ENCODE measurements at places on chromosomes 1 and 21. TPM values are rescaled to one million over a fixed set of nuclear protein-coding genes. Genes with fewer than 3 reads are reported as not detected.

SPRR2A gene
- total RNA-seq, result not detected

SPRR3 gene
- not detected for total RNA-seq

CNR2 gene
- not detected for total RNA-seq

ALPL gene
- total RNA-seq, result 16.7 TPM

DNA sequence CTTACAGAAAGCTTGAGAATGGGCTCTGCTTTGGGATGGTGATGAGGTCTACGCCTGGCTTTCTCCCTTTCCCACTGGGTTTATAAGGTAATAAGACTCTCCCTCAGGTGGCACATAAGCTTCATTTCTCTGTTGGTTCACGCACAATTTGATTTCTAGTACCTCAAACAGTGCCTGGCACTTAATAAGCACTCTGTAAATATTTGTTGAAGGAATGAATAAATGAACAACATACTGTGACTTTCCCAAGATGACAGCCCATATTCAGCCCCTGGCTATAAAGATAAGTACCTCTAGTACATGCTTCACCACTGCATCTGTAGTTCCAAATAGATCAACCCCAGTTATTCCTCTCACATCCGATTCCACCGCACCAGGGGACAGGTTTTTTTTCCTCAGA, 17.8 kb downstream of the COPA start:
- H3K4me1 ChIP-seq, result peaks cover 16% of the 10 kb centered on the region
- H3K27ac ChIP-seq, result no peak overlapping the region
- no peak overlapping the region for H3K4me3 ChIP-seq
- no peak for DNase-seq

DNA sequence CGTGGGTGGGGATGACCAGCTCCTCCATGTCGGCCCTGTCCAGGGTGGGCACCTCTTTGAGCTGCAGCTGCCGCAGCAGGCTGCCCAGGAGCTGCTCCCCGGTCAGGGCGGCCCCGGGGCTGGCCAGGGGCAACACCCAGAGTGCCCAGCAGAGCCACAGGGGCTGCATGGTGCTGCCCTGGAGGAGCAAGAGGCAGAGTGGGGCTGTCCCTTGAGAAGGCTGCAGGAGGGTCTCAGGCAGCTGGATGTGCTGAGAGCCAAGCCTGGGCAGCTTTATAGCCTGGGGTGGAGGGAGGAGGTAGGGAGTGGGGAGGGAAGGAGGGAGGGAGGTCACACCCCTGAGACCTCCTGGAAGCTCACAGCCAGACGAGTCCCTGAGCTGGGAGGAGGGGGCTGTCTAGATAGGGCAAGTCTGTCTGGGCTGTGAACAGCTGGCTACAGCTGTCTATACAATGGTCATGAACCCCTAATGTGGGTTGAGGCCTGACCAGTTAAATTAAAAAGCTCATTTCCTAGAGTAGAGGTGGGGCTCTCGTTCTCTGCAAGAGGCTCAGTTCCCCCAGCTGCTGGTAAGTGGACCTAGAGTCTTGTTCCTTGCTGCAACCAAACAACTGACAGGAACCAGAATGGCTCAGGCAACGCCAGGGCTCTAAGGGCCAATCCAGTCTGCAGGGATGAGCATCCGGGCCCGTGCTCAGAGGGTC, at the start of gene LEFTY1:
LEFTY1 (minus strand) TSS at position 249 of the 704 bp plus-strand sequence; CDS start at position 169, 80 bp downstream.
- peak within 1 kb of the TSS; percentile 38 for H3K4me3 ChIP-seq
- peaks cover 19% of the 10 kb centered on the region for H3K27me3 ChIP-seq
- H3K4me1 ChIP-seq, result peaks cover 20% of the 10 kb centered on the region
- DNase-seq, result no peak

- no peak for DNase-seq
- H3K4me3 ChIP-seq, result no peak overlapping the region
- H3K4me1 ChIP-seq, result peaks cover 4% of the 10 kb centered on the region
- peaks cover 3% of the 10 kb centered on the region for H3K27me3 ChIP-seq
- H3K27ac ChIP-seq, result no peak overlapping the region
- no peaks in the 10 kb centered on the region for H3K36me3 ChIP-seq
Observed at GRCh38 chr1:111205714-111206050, 5.2 kb upstream of the DENND2D start.

DNA sequence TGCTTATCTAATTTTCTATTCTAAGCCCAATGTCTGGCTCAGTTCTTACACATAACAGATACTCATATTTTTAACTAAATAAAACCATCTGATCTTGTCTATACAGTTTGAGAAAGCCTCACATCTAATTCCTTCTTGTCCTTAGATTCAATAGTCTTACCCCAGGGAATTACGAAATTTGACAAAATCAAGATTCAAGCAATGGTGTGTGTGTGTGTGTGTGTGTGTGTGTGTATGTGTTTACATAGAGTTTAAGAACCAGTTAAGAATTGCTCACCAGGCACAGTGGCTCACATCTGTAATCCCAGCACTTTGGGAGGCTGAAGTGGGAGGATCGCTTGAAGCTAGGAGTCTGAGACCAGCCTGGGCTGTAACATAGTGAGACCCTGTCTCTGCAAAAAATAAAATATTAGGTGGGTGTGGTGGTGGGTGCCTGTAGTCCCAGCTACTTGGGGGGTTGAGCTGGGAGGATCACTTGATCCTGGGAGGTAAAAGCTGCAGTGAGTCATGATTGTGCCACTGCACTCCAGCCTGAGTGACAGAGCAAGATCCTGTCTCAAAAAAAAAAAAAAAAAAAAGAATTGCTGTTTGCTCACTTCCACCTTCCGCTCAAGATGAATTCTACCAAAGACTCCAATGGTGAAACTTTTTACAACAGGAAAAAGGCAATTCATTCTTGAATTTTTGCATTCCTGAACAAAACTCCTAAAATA, 6.2 kb downstream of the WDR64 start:
- no peak overlapping the region for H3K27ac ChIP-seq
- H3K4me1 ChIP-seq, result no peaks in the 10 kb centered on the region
- no peak overlapping the region for H3K4me3 ChIP-seq
- no peaks in the 10 kb centered on the region for H3K27me3 ChIP-seq
- DNase-seq, result no peak
- no peaks in the 10 kb centered on the region for H3K36me3 ChIP-seq

GRCh38 chr1:14852291-14852690, 253.8 kb downstream of the KAZN start:
- H3K4me1 ChIP-seq, result peaks cover 17% of the 10 kb centered on the region
- DNase-seq, result no peak
- no peaks in the 10 kb centered on the region for H3K36me3 ChIP-seq
- peaks cover 5% of the 10 kb centered on the region for H3K27me3 ChIP-seq
- no peak overlapping the region for H3K27ac ChIP-seq

DNA sequence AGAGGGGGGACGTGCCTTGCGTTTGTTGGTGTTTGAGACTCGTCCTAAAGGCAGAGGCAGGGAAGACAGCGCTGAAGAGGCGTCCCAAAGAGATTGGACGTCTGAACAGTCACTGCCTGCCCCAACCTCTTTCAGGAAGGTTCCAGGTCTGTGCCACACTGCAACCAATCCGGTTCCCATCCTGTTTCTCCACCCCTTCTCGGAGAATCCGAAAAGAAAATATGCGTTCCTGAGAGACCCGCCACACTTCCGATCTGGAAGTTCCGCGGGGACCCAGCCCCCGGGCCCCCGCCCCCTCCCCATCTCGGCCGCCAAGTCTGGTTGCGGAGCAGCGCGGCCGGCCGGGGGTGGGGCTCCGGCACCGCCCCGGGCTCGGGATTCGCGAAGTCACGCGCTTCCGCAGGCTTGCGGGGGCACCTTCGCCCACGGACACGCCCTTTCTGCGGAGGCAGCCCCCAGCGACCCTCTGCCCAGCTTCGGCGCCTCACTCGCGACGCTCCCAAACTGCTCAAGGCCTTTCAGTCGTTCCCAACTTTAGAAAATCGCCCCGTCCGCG, 124.5 kb upstream of the DPYD start:
- peaks cover 17% of the 10 kb centered on the region for H3K4me1 ChIP-seq
- DNase-seq, result no peak
- H3K36me3 ChIP-seq, result no peaks in the 10 kb centered on the region

DNA sequence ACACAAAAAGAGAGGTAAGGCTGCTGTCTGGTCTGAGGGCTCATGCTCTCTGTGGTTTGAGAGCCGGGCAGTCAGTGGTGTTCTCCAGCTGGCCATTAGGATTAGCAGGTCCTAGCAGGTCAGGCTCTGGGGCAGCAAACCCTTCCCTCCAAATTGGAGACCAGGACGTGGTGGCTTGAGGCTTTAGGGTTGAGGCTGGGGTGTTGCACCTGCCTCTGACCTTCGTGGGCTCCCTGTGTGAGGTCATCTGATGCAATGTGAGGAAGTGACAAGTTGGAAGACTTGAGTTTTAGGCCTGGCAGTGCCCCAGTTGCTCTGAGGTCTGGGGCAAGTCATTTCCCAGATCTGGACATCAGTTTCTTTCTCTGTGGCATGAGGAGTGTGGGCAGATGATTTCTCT, 24.4 kb downstream of the SZRD1 start:
- H3K27ac ChIP-seq, result no peak overlapping the region
- no peaks in the 10 kb centered on the region for H3K36me3 ChIP-seq
- no peak overlapping the region for H3K4me3 ChIP-seq
- no peaks in the 10 kb centered on the region for H3K27me3 ChIP-seq

GRCh38 chr1:114455102-114455785, 55.8 kb downstream of the TRIM33 start:
- H3K4me1 ChIP-seq, result peaks cover 4% of the 10 kb centered on the region
- H3K36me3 ChIP-seq, result peaks cover 31% of the 10 kb centered on the region
- H3K27me3 ChIP-seq, result no peaks in the 10 kb centered on the region

DNA sequence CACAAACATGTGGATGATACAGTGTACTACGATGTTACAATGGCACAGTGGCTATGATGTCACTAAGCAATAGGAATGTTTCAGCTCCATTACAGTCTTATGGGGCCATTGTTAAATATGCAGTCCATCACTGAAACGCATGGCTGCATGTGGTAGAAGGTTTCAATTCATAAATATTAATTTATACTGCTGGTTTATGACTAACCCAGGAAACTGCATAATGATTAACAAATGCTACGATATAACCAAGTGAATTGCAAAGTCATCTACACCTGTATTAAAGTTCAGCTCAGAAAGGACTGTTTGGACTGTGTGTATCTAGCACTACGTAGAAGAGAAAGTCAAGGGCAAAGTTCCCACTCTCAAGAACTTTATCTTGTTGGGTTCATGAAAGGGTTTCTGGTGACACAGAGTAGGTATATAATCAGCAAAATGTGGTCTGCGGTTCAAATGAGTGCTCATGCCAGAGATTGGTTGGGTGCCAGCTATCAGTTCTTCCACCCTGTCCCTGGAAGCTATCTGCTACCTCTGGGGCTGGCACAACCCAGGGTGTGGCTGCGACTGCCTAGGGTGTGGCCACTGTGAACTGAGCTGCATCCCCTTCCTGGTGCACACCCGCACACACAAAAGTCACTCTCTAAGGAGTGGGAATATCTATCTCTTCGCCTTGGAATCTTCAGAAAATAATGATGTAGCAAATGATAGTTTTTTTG, 14.8 kb downstream of the MGST3 start:
- H3K36me3 ChIP-seq, result peaks cover 2% of the 10 kb centered on the region
- no peak for DNase-seq
- H3K4me3 ChIP-seq, result no peak overlapping the region
- peaks cover 5% of the 10 kb centered on the region for H3K4me1 ChIP-seq
- H3K27me3 ChIP-seq, result no peaks in the 10 kb centered on the region
- no peak overlapping the region for H3K27ac ChIP-seq

DNA sequence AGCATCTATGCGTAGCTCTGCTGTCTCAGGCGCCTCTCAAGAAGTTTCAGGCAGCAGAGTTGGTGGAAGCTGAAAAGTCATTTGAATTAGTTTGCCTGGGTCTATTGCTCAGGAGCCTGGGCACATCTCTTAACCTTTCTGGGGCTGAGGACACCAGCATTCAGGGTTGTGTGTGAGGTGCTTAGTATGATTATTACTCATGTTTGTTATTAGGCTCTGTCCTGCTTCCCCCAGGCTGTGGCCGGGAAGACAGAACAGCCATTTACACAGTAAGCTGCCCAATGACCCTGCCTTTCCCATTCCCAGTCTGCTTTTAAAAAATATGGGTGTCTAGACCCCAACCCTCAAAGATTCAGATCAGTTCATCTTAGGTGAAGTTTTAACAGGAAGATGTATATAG, 53.9 kb upstream of the CACNA1E start:
- no peaks in the 10 kb centered on the region for H3K36me3 ChIP-seq
- peaks cover 22% of the 10 kb centered on the region for H3K27me3 ChIP-seq
- no peak overlapping the region for H3K27ac ChIP-seq

DNA sequence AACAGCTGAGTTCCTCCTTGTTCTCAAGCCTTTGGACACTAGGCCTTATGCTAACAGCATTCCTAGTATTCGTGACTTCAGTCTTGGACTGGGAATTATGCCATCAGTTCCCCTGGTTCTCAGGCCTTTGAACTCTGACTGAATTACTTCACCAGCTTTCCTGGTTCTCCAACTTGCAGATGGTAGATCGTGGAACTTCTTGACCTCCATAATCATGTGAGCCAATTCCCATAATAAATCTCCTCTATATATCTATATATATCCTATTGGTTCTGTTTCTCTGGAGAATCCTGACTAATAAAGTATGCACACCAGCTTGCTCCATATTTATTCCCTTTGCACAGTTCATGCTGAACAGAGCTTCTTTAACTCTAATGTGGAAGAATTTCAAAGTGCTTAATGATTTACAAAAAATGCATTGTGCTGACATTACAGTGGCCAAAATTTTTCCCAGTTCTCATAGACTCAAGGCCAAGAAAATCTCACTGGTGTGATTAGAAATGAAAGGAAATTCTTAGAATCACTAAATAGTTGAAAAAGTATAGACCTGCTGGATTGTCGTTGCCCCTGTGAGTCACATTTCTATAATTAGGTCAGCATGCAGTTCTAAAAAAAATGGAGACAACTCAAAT, 462.9 kb upstream of the ADAMTS5 start:
- no peaks in the 10 kb centered on the region for H3K36me3 ChIP-seq
- H3K27me3 ChIP-seq, result no peaks in the 10 kb centered on the region
- H3K4me3 ChIP-seq, result no peak overlapping the region
- H3K4me1 ChIP-seq, result no peaks in the 10 kb centered on the region

GRCh38 chr1:3570066-3570986, 41.0 kb downstream of the MEGF6 start:
- no peak overlapping the region for H3K27ac ChIP-seq
- H3K36me3 ChIP-seq, result no peaks in the 10 kb centered on the region
- H3K27me3 ChIP-seq, result no peaks in the 10 kb centered on the region
- DNase-seq, result no peak
- H3K4me1 ChIP-seq, result peaks cover 4% of the 10 kb centered on the region

- peaks cover 3% of the 10 kb centered on the region for H3K36me3 ChIP-seq
- H3K4me1 ChIP-seq, result peaks cover 37% of the 10 kb centered on the region
- no peak overlapping the region for H3K27ac ChIP-seq
- peak overlapping the region; percentile 95 for H3K4me3 ChIP-seq
- H3K27me3 ChIP-seq, result no peaks in the 10 kb centered on the region
Observed at GRCh38 chr1:168138134-168138533, 1.4 kb upstream of the GPR161 start.
